Erythroblast (primary cell): ENCODE measurements at places on chromosomes 12 and 14.
A peak's percentile ranks its signal among the peaks of the same experiment; 100 is the strongest.

GRCh38 chr14:51726166-51726899 is 74.6 kb downstream of the FRMD6 start:
- DNase-seq: no peak

DNA sequence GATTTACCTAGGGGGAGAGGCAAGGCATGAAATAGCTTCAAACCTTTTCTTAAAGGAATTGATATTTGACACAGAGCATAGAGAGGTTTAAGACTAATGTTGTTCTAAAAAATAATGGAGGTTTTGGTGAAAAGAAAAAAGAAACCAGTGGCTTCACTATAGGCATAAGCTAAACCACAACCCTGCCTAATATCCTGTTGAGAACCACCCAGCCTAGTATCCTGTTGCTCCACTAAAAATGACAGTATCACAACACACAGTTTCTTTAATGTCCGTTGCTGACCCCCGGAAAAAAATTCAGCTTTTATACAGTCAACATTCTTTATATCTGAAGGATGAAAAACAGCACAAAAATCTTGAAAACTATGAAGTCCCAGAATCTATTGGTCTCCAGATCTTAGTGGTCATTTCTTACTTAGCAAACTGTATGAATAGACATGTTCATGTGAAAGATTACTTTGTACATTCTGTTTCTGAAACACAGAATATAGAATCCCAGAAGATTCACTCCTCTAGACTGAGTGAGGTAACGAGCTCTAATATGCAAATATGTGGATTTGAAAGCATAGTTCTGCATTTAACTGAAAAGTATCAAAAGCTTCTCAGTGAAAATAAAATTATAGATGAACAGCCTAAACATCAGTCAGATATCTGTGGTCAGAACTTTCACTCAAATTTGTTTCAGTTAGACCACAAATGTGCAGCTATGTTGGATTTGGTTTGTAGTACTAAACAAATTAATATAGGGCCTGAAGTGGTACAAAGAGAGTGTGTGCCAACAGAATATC is 40.5 kb downstream of the GALC start:
- DNase-seq: no peak

GRCh38 chr12:26971963-26972362 is 33.7 kb downstream of the FGFR1OP2 start:
- DNase-seq: no peak

DNA sequence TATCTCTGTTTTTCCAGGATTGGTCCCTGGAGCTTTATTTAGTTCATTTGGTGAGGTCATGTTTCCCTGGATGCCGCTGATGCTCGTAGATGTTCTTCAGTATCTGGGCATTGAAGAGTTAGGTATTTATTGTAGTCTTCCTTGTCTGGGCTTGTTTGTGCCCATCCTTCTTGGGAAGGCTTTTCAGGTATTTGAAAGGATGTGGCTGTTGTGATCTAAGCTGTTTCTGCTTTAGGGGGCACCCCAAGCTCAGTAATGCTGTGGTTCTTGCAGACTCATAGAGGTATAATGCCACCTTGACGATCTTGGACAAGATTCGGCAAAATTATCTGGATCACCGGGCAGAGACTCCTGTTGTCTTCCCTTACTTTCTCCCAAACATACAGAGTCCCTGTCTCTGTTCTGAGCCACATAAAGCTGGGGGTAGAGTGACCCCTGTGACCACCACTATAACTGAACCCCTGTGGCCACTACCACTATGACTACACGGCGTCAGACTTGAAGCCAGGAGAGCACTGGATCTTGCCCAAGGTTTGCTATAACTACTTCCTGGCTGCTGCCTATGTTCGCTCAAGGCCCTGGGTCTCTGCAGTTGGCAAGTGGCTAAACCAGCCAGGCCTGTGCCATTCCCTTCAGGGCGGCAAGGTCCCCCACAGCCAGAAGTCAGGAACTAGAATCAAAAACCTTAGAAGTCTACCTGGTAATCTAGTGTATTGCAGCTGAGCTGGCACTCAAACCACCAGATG is 40.9 kb downstream of the FGD4 start:
- no peak for DNase-seq

- DNase-seq: no peak
Observed at GRCh38 chr14:75094896-75095295, 25.5 kb downstream of the ZC2HC1C start.

DNA sequence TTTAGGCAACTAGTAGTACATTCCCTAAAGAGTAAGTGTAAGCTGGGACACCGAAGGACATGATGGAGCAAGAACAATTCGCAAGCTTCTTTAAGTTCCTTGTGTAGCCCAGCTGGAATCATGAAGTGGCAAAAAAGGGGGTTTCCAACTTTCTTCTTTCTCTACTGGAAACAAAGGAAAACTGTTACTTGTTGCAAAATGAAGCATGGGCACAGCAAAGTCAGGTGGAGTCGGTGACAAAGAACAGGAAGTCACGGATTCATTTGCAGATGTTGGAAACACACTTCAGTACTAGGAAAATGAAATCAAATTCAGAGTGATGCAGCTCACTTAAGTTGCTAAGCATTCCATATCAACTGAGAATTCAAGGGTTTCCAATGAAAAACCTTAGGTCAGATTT is 706.9 kb upstream of the STXBP6 start:
- no peak for DNase-seq

- peak; percentile 91 for DNase-seq
Observed at GRCh38 chr14:59576332-59577294, at the start of gene CCDC175. Gene CCDC175, minus strand, starts transcription at chr14:59576812. Its CDS starts 37 bp downstream, at chr14:59576775.

DNA sequence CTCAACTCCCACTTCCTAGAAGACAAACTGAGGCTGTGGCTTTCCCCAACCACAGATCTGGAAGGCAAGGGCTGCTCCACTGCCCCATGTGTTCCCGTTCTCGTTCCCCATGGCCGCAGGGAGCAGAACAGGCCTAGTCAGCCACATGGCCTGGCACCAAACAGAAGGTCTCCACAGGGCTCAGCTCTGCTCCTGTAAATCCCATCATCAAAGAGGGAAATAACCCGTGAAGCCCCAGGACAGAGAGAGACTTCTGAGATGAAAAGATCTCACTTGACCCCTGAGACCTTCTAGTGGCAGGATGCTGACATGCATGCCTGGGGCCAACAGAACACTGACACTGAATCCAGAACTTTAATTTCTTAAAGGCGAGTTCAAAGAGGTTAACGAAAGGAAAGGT is 68.9 kb downstream of the BCL11B start:
- DNase-seq: no peak

DNA sequence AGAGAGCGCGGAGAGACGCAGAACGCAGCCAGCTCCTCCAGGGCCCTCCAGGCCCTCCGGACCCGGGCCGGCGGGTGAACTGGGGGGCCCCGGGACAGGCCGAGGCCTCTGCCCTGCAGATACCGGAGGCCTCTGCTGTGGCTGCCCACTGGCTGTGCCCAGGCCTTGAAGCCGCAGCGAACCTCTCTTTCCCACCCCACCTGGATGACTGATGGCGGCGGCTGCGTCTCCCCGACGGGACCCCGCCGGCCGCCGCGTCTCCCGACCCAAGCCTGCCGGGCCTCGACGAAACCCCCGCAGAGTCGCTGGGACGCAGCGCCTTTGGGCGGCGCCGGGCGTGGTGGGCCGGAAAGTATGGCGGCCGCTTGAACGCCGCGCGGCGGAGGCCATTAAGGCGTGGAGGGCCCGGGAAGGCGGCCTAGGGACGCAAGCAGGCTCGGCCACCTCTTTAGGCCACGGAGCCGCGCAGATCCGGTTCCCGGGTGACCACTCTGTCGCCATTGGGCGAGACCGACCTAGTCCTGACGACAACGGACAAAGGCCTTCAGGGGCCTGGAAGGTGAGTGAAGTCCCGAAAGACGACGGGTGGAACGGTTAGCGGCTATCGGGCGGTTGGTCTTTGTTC is 8.4 kb upstream of the ERGIC2 start:
- DNase-seq: no peak

GRCh38 chr12:34604631-34605509 is 582.6 kb downstream of the ALG10 start:
- DNase-seq: no peak

DNA sequence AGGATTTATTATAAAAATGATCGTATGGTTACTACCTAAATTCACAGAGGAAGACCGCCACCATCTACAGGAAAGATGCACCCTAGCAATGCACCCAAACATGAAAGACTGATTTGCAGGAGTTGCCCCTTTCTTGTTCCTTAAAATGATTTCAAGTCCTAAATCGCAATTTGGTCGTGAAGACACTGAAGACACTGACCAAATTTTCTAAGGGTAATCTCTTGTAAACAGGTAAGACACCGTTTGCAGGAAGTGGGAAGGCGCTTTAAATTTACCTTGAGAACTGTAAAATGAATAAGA is 1.0 kb downstream of the SOS2 start:
- DNase-seq: peak; percentile 55

GRCh38 chr12:121799842-121800693 is 3.7 kb upstream of the SETD1B start:
- DNase-seq: peak; percentile 88

- DNase-seq: no peak
Observed at GRCh38 chr14:96578619-96579018, 76.4 kb downstream of the PAPOLA start.
